ENCODE measurements at places on chromosomes 12 and 14. TPM values are rescaled to one million over a fixed set of nuclear protein-coding genes. Genes with fewer than 3 reads are reported as not detected.

The GDF3 gene
- not detected for polyA plus RNA-seq

The TMEM229B gene
- polyA plus RNA-seq = 7.0 TPM

The NAV3 gene
- polyA plus RNA-seq = 0.11 TPM

The DDX55 gene
- polyA plus RNA-seq = 23.5 TPM

The SMIM41 gene
- not detected for polyA plus RNA-seq

The KCNC2 gene
- polyA plus RNA-seq = not detected

The OLR1 gene
- not detected for polyA plus RNA-seq

The PRB2 gene
- not detected for polyA plus RNA-seq

The COX8C gene
- polyA plus RNA-seq = not detected

The ACTN1 gene
- 4.2 TPM for polyA plus RNA-seq

The PSMB11 gene
- polyA plus RNA-seq = not detected

The FAR2 gene
- polyA plus RNA-seq = 0.35 TPM

The CHGA gene
- polyA plus RNA-seq = 0.44 TPM

The CMTM5 gene
- 0.80 TPM for polyA plus RNA-seq

The HSPA2 gene
- polyA plus RNA-seq = 0.26 TPM

The DPPA3 gene
- polyA plus RNA-seq = not detected

The PROX2 gene
- not detected for polyA plus RNA-seq

The KLRC4 gene
- polyA plus RNA-seq = not detected

The POTEG gene
- not detected for polyA plus RNA-seq

The CBLN3 gene
- 2.9 TPM for polyA plus RNA-seq

The IL23A gene
- 12.4 TPM for polyA plus RNA-seq

The SLC6A15 gene
- polyA plus RNA-seq = not detected

The USP15 gene
- polyA plus RNA-seq = 70.6 TPM

The NTF3 gene
- polyA plus RNA-seq = not detected

The REM2 gene
- polyA plus RNA-seq = 2.6 TPM

The SLC2A13 gene
- 0.99 TPM for polyA plus RNA-seq

The CIDEB gene
- 19.2 TPM for polyA plus RNA-seq

The DNAH10 gene
- polyA plus RNA-seq = 0.40 TPM

The ZBTB39 gene
- 3.2 TPM for polyA plus RNA-seq

The ACSS3 gene
- not detected for polyA plus RNA-seq

The LALBA gene
- polyA plus RNA-seq = not detected

The GNB3 gene
- not detected for polyA plus RNA-seq

The NIN gene
- 76.5 TPM for polyA plus RNA-seq

The SERPINA3 gene
- not detected for polyA plus RNA-seq

The OAS1 gene
- polyA plus RNA-seq = 115 TPM

The PDZRN4 gene
- polyA plus RNA-seq = not detected

The MMP17 gene
- 3.4 TPM for polyA plus RNA-seq

The PTHLH gene
- not detected for polyA plus RNA-seq

The ZDHHC22 gene
- polyA plus RNA-seq = not detected

The POTEM gene
- polyA plus RNA-seq = not detected

The AJUBA gene
- polyA plus RNA-seq = 0.16 TPM

The PLBD1 gene
- polyA plus RNA-seq = 1.4 TPM

The FOXN4 gene
- polyA plus RNA-seq = not detected

The ADAMTS20 gene
- not detected for polyA plus RNA-seq

The FBLN5 gene
- 4.2 TPM for polyA plus RNA-seq

The NAA30 gene
- 11.6 TPM for polyA plus RNA-seq

The ANKS1B gene
- not detected for polyA plus RNA-seq

The CLECL1 gene
- polyA plus RNA-seq = 168 TPM

The EML5 gene
- 0.61 TPM for polyA plus RNA-seq

The FGF23 gene
- polyA plus RNA-seq = not detected

The EMP1 gene
- not detected for polyA plus RNA-seq

The CCDC177 gene
- polyA plus RNA-seq = not detected

The NANOG gene
- not detected for polyA plus RNA-seq

The SLC7A8 gene
- 0.25 TPM for polyA plus RNA-seq

The PLEKHA5 gene
- 0.18 TPM for polyA plus RNA-seq

The ETFBKMT gene
- 1.3 TPM for polyA plus RNA-seq
